ENCODE measurements at places on chromosomes 2 and 18.

GRCh38 chr2:136209561-136210454 lies 91.9 kb upstream of the CXCR4 start:
- DNase-seq: no peak

- DNase-seq: no peak
Observed at GRCh38 chr18:10332452-10332851, 122.0 kb upstream of the APCDD1 start.

DNA sequence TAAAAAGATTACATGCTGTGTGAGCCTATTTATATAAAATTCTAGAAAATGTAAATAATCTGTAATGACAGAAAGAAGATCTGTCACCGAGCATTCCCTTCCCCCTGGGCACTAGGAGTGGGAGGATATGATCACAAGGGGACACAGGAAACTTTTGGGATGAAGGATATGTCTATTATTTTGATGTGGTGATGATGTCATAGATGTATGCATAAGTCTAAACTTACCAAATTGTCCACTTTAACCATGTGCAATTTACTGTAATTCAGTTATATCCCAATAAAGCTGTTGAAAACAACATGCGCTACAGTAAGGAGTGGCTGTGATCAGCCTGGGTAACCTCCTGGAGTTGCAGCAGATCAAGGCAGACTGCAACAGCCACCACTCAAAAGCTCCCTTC lies 148.9 kb downstream of the ZBTB7C start:
- no peak for DNase-seq

DNA sequence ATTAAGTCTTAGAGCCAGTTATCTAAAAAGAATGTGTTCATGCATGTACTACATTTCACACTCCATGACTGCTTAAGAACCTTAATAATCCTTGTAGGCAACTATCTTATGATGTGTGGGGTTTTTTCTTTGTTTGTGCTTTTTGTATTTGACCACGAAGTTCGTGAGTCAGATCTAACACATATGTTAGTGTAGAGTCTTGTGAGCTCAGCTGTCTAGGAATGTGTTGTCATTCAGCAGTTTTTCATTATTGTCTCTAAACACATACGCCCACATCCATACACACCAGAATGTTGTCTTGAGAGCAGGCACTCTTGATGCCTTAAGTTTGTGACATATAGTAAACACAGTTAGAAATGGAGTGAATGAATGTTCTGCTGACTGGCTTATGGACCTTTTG lies 38.4 kb downstream of the CAB39 start:
- DNase-seq: no peak

GRCh38 chr2:23967846-23968245 lies 27.6 kb downstream of the UBXN2A start:
- DNase-seq: no peak

GRCh38 chr2:18119883-18120282 lies 241.4 kb downstream of the KCNS3 start:
- no peak for DNase-seq

DNA sequence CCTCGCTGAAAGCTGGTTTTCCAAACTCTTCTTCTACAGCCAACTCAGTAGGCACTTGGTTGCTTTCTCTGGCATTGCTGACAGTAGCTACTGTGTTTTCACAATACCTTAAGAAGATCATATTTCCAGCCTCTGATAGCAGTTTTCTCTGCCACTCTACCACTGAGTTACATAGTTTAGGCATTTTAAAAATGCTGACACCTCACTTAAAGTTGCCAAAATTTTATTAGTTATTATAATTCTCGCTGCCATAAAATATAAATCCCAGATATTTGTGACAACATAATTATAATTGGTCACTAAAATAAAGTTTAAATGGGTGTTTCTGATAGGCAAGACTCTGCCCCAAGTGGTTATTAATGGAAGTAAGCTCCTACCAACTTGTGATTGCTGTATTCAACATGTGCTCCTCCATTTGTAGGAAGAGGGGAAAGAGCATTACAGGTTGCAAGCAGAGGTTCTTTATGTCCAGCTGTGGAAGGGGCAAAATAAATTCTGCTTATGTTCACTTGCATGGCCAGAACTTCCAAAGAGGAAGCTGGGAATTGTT lies 1202.8 kb downstream of the CNTNAP5 start:
- DNase-seq: no peak

DNA sequence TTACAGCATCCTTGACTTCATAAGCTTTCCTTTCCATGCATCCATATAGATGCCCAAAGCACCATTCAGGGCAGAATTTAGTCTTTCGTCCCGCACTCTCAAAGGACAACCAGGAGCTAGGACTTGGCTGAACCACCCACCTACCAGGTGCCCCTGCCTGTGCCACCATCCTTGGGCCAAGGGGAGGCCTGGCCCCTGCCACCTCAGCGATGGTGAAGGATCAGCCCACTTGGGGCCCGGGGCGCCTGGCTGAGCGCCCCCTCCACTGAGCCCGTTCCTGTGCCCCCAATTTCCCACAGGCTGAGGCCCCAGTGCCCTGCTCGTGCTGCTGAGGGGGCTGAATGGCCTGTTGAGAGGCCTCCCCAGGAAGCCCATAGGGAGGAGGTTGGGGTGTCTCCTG lies 33.3 kb upstream of the ALPP start:
- no peak for DNase-seq

GRCh38 chr2:41167014-41167413 lies 715.1 kb upstream of the SLC8A1 start:
- no peak for DNase-seq

GRCh38 chr2:161947836-161948235 lies 126.2 kb downstream of the DPP4 start:
- no peak for DNase-seq

GRCh38 chr2:207474863-207475485 lies 54.8 kb upstream of the CREB1 start:
- DNase-seq: no peak

- no peak for DNase-seq
Observed at GRCh38 chr2:3639015-3639630, 18.9 kb upstream of the ALLC start.

GRCh38 chr2:216620786-216621185 lies 12.4 kb upstream of the IGFBP2 start:
- DNase-seq: no peak

DNA sequence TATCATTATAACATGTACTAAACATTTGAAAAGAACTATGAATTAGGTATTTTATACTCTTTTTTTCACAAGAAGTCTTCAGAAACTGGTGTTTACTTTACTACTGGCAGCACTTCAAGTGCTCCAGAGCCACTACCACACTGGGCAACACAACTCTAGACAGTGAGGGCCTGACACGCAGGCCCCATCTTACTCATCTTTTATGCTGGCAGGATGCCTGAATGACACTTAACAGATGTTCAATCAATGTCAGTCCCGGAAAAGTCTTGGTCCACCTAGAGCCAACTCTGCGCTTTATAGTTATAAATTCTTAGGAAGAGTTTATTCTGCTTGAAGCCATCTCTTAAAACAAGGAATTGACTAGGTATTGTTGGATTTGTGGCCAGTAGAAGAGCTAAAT lies 8.7 kb upstream of the WIPF1 start:
- no peak for DNase-seq

- DNase-seq: no peak
Observed at GRCh38 chr18:74951165-74951760, 257.7 kb downstream of the PTGR3 start.

DNA sequence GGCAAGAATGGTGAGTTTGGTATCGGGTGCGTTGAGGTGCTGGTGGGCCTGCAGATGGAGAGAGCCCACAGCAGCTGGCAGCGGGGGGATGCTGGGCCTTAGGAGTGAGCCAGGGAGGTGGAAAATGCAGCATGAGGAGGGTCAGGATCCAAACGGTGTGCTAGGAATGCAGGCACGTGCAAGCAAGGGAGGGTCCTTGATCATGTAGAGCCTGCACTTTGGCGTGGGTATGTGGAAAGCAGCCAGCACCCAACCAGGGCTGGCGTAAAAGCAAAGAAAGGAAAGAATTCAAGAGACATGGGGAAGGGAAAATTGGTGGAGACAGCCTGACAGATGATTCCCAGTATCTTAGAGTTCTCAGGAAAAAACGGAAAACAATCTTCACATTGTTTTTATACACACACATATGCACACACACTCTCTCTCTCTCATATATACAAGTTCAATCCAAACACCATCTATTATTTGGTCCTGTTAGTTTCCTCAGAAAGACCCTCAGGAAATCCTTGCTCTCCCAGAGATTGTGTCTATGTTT lies 46.3 kb downstream of the LTBP1 start:
- no peak for DNase-seq

- no peak for DNase-seq
Observed at GRCh38 chr18:76604935-76605240, 109.8 kb upstream of the ZNF516 start.

- no peak for DNase-seq
Observed at GRCh38 chr2:6073191-6074088, 381.3 kb downstream of the SOX11 start.

DNA sequence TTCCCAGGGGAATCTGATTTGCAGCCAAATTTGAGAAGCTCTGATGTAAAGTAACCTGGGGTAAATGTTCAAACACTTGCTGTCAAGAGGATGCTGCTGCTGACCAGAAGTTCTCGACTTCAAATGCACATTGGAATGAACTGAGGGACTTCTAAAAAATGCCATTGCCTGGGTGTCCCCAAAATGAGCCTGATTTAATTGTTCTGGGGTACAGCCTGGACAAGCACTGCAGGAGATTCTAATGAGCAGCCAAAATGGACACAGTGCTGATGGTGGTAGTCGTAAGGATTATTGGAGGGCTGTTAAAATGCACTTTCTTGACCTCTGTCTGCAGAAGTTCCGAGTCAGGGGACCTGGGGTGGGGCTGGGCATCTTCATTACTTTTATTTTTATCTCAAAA lies 49.5 kb downstream of the LIPG start:
- no peak for DNase-seq

DNA sequence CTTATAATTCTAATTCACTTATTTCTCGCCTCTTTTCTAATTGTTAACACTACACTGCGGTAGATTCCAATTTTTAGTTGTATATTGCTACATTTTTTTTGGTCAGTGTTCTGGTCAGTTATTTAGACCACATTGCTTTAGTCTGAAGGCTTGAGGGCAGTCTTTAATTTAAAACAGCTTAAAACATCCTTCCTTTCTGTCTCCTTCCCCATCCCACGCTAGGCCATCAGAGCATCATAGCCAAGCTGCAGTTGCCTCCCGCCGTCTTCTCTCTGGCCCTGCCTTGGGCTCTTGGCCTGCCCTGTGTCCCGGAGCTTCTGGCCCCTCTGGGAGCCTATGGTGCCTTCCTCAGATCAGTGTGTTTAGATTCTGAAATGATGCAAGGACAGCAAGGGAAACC lies 52.6 kb upstream of the GLI2 start:
- no peak for DNase-seq

- DNase-seq: no peak
Observed at GRCh38 chr2:99806758-99807157, 316.9 kb upstream of the REV1 start.

- no peak for DNase-seq
Observed at GRCh38 chr2:45806563-45807358, 155.3 kb downstream of the PRKCE start.

GRCh38 chr2:26347286-26347865 lies 787 bp upstream of the ADGRF3 start:
- no peak for DNase-seq

DNA sequence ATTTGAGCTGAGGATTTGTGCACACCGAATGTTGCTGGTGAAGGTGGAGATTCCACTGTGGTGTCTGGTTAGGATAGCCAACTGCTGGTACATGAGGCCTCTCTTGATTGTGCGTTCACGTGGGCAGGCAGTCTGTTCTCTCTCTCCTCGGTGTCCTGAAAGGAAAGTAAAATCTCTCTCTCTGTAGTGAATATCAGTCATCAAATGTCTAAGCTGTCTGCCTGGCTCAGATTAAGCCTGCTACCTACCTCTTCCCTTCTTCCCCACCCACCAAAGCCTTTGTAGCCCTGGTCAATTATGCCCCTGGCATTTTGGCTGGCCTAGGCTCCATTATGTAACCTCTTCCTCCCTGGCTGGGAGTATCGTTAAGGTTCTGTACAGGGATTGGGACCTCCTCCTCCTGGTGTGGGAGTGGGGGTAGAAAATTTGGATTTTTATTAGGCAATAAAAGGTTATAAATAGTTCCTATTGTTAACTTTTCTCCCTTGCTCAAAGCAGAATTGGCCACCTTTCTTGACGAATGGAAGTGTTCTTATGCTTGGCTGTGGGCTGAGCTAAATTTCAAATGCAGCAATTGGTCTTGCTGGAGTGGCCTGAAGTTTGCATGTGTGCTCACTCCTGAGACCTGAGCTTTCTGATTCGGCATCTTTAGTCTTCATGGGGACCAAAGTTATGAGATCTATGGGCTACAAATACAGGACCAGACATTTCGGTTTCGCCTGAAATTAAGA lies 148.8 kb downstream of the WDSUB1 start:
- no peak for DNase-seq

GRCh38 chr2:66030553-66030952 lies 404.4 kb upstream of the MEIS1 start:
- no peak for DNase-seq

GRCh38 chr18:70653671-70654070 lies 364.8 kb downstream of the SOCS6 start:
- DNase-seq: no peak

Data from stimulated activated CD8-positive, alpha-beta memory T cell treated with anti-CD3 and anti-CD28 coated beads, Interleukin-2, amount 100 ng/mL, for 1 hour (primary cell).